ENCODE measurements at places on chromosomes 3 and 15. TPM values are rescaled to one million over a fixed set of nuclear protein-coding genes. Genes with fewer than 3 reads are reported as not detected.

TMPRSS7 gene
- not detected for total RNA-seq

CAND2 gene
- 0.53 TPM for total RNA-seq

- no peaks in the 10 kb centered on the region for H3K4me1 ChIP-seq
- no peak overlapping the region for H3K27ac ChIP-seq
- no peak for DNase-seq
- H3K36me3 ChIP-seq = no peaks in the 10 kb centered on the region
- no peak overlapping the region for H3K4me3 ChIP-seq
Observed at GRCh38 chr3:168738527-168739325, 643.0 kb upstream of the GOLIM4 start.

DNA sequence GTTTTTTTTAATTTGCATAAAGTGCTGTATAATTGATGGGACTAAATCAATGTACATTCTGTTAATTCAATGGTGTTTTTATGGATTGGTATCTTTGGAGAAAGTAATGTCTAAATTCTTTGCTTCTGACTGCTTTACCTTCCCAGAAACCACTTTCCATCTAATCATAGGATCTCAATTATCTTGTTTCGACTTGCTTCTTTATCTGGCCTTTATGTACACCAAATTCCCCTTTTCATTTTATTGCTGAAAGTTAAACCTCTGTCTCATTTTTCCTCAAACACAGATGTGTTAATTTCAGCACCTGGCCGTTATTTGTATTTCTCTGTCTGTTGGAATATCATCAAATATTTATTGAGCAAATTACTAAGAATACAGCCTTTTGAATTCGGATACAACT is 287.3 kb upstream of the GBE1 start:
- no peaks in the 10 kb centered on the region for H3K36me3 ChIP-seq
- no peak overlapping the region for H3K4me3 ChIP-seq
- no peaks in the 10 kb centered on the region for H3K4me1 ChIP-seq

DNA sequence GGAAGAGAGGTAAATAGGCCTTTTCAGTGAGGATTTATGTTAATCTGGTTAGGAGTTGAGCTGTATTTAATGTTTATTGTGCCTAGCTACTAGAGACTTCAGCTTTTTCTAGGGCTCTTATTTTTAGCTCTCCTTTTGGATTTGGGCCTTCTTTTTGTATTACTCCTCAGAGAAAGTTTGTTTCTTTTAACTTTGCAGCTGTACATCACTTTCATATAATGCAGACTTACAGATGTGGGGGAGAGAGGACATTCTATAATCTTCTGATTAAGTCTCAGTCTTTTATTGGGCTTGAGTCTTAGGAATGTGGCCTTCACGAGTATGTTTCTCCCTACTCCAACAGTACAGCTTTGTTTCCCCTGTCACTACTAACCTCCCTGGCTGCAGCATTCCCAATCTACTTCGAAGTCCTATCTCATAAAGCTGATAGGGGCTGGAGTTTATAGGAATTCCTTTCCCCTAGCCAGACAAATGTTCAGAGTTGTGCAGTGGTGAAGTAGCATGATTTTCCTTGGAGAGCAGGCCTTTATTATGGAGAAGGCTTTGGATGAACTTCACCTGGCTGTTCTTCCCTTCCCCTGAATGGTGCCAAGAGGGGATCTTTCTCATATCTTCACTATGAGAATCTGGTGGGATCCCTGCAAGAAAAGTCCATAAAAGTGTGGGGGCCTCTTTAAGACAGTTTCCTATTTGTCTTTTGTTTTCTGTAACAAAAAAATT is 82.2 kb upstream of the CBLB start:
- peaks cover 4% of the 10 kb centered on the region for H3K36me3 ChIP-seq
- H3K27me3 ChIP-seq = no peaks in the 10 kb centered on the region
- no peak overlapping the region for H3K4me3 ChIP-seq
- no peaks in the 10 kb centered on the region for H3K4me1 ChIP-seq
- no peak overlapping the region for H3K27ac ChIP-seq
- DNase-seq = no peak

GRCh38 chr3:178058629-178059028 is 477.6 kb upstream of the KCNMB2 start:
- H3K4me3 ChIP-seq = no peak overlapping the region
- no peaks in the 10 kb centered on the region for H3K27me3 ChIP-seq
- H3K27ac ChIP-seq = no peak overlapping the region
- no peaks in the 10 kb centered on the region for H3K4me1 ChIP-seq
- no peaks in the 10 kb centered on the region for H3K36me3 ChIP-seq
- DNase-seq = no peak

Data from activated CD8-positive, alpha-beta T cell treated with anti-CD3 and anti-CD28 coated beads, Interleukin-2, amount 10 ng/mL, durations not matched to agents 7 days and 5 days (primary cell).